ENCODE measurements at places on chromosomes 6 and 20. TPM values are rescaled to one million over a fixed set of nuclear protein-coding genes. Genes with fewer than 3 reads are reported as not detected.

XKR7 gene
- 3.1 TPM for total RNA-seq

APOM gene
- total RNA-seq, result 1.6 TPM

DNA sequence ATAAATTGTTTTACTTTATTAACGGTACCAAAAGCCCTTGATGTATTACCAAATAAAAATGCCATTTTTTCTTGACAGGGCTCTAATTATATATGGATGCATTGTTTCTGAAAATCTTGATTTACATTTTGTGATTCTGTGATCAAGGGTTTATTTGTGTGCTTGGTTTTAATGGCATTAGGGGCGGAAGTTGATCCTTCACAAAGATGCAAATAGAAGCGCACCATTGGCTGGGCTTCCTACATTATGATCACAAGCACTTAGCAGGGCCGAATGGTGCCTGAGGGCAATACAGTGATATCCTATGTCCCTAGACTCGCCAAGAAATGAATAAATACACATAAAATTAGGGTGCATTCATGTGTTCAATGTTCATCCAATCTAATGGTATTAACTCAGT lies 172.9 kb upstream of the UST start:
- no peaks in the 10 kb centered on the region for H3K27me3 ChIP-seq
- H3K27ac ChIP-seq, result no peak overlapping the region
- no peaks in the 10 kb centered on the region for H3K36me3 ChIP-seq
- H3K4me1 ChIP-seq, result peaks cover 5% of the 10 kb centered on the region
- DNase-seq, result no peak

DNA sequence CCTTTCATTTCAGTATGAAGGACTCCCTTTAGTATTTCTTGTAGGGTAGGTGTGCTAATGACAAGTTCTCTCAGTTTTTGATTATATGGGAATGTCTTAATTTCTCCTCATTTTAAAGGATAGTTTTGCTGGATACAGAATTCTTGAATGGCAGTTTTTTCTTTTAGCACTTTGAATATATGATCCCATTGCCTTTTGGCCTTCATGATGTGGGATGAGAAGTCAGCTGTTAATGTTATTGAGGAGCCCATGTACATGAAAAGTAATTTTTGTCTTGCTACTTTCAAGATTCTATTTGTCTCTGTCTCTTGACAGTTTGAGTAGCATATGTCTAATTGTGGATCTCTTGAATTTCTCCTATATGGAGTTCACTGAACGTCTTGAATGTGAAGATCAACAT lies 30.9 kb downstream of the RSPH3 start:
- no peak overlapping the region for H3K4me3 ChIP-seq
- H3K36me3 ChIP-seq, result no peaks in the 10 kb centered on the region
- H3K27ac ChIP-seq, result no peak overlapping the region
- DNase-seq, result no peak
- peaks cover 2% of the 10 kb centered on the region for H3K4me1 ChIP-seq

GRCh38 chr20:62448788-62449187 lies 21.4 kb upstream of the RBBP8NL start:
- no peak overlapping the region for H3K27ac ChIP-seq
- H3K36me3 ChIP-seq, result no peaks in the 10 kb centered on the region
- H3K4me3 ChIP-seq, result no peak overlapping the region
- DNase-seq, result no peak

DNA sequence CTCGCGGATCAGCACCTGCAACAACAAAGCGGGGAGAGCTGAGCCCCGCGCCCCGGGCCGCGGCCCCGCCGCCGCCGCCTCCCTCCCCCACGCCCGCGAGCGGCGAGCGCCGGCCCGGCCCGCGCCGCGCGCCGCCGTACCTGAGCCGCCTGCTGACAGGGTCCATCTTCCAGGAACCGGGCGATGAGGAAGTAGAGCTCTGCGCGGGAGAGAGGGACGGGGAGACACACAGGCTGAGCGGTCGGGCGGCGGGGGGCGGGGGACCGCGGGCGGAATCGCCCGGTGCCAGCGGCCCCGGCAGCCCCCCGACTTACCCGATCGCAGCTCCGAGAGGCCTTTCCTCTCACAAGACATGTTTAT lies 359 bp downstream of the PHIP start:
- H3K4me3 ChIP-seq, result peak overlapping the region; percentile 99
- peaks cover 4% of the 10 kb centered on the region for H3K4me1 ChIP-seq
- H3K27me3 ChIP-seq, result no peaks in the 10 kb centered on the region
- H3K27ac ChIP-seq, result peak overlapping the region; percentile 98
- DNase-seq, result no peak
- H3K36me3 ChIP-seq, result peaks cover 5% of the 10 kb centered on the region

Data from endodermal cell (in vitro differentiated cells).